ENCODE measurements at places on chromosomes 11 and 22. TPM values are rescaled to one million over a fixed set of nuclear protein-coding genes. Genes with fewer than 3 reads are reported as not detected.

DNA sequence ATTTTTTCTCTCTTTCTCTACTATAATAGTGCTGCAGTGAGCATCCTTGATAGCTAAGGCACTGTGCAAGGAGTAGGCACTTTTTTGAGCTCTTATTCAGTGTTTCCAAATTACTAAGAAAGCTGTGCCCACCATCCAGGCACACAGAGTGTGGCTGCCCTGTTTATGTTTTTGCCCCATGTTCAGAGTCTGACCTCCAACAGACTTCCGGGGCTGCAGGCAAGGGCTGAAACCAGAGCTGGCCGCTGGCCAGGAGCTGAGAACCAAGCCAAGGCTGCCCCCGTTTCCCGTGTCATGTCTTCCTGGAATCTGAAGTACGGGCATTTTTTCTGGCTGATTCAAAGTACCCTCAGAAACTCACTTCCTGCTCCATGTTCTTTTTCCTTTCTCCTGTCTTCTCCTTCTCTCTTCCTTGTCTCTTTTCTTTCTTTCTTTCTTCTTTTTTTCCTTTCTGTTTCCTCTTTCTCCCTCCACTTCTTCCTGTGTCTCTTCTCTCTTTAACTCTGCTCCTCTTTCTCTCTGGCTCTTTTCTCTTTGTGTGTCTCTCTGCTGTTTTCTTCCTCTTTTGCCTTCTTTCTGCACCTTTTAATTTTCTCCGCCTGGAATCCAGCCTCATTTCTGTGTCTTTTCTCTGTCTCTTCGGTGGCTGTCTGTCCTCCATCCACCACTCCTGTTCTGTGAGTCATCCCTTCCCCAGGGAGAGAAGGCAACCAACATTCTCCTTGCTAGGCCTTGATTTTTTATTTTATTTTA is 17.0 kb upstream of the KCTD14 start:
- peak; percentile 85 for DNase-seq

DNA sequence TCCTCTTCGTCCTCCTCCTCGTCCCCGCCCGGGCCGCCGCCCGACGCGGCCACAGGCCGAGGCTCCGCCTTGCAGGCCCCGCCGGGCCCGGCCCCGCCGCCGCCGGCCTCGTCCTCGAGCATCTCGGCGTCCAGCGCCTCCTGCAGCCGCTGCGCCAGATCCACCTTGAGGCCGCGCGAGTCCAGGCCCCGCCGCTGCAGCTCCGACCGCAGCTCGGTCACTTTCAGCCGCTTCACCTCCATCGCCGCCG is 417 bp downstream of the HNRNPUL2 start:
- DNase-seq = no peak

DNA sequence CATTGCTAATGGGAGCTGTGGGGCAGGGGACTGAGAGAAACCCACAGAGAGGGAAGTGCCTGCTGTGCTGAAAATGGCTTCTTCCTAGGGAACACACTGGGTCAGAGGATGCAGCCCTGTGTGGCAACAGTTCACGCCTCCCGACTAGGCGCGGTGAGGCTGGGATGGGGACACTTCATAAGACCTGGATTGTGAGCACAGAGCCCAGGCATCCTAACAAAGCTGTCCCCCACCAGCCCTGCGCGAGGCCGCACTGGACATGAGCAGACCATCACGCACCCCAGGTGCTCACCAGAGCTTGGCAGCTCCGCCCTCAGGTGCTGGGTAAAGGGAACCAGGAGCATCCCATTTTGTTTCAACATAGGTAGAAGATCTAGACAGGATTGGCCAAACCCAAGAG is 1.8 kb upstream of the KRTAP5-4 start:
- no peak for DNase-seq

DNA sequence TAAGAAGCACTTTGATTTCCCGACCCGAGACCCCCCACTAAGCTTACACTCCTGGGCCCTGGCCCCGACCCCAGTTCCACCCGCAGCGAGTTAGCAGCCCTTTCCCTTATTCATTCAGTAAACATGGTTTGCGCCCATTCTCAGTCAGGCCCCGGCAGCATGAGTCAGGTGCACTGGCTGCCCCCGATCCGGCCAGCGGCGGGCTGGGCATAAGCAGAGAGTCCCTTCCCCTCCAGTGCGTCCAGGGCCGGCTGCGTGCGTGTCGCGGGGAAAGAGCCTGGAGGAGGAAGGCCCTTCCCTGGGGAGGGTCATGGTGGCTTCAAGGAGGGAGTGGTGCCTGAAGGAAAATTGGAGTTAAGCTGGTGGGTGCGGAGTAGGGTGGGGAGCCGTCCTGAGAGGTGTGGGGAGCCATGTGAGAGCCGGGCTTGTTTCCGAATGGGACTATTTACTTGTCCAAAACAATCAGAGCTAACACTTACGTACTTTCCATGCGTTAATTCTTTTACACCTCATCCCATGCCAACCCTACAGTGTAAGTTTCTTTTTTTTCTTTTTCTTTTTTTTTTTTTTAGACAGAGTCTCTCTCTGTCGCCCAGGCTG is 657 bp downstream of the IGHMBP2 start:
- DNase-seq = peak; percentile 31

GRCh38 chr22:30422481-30423300 is 2.9 kb upstream of the MTFP1 start:
- peak; percentile 95 for DNase-seq

DNA sequence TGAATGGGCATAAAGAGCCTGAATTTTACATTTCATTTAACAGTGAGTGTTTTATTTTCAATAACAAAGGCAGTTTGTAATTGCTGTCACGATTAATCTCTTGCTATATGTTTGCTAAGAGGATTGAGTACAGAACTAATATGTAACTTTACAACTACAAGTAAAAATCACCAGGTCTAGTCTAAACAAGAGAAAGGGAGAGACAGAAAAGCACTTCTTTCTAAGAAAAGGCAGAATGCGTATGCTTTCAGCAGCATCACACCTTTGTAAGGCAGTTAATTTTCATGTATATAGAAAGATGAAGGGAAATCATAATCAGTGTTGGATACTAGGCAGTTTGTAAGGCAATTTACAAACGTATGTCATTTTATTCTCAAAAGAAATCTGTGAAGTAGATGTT is 169.8 kb downstream of the NELL1 start:
- no peak for DNase-seq

- no peak for DNase-seq
Measured at GRCh38 chr11:17161515-17161914, 46.3 kb downstream of the PIK3C2A start.

DNA sequence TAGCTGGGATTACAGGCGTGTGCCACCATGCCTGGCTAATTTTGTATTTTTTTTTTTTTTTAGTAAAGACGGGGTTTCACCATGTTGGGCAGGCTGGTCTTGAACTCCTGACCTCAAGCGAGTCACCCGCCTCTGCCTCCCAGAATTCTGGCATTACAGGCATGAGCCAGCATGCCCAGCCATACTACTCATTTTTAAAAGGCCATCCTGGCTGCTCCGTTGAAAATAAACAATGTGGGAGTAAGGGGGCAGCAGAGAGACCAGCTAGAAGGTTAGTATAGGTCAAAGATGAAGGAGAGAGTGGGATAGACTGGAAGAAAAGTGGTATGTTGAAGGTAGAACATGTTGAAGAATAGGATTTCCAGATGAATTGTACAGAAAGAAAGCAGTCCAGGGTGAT is 17.6 kb upstream of the LIN7C start:
- peak; percentile 66 for DNase-seq

The FGF3 gene
- not detected for total RNA-seq

The C11orf86 gene
- not detected for total RNA-seq
